ENCODE measurements at places on chromosomes 1 and 21.

DNA sequence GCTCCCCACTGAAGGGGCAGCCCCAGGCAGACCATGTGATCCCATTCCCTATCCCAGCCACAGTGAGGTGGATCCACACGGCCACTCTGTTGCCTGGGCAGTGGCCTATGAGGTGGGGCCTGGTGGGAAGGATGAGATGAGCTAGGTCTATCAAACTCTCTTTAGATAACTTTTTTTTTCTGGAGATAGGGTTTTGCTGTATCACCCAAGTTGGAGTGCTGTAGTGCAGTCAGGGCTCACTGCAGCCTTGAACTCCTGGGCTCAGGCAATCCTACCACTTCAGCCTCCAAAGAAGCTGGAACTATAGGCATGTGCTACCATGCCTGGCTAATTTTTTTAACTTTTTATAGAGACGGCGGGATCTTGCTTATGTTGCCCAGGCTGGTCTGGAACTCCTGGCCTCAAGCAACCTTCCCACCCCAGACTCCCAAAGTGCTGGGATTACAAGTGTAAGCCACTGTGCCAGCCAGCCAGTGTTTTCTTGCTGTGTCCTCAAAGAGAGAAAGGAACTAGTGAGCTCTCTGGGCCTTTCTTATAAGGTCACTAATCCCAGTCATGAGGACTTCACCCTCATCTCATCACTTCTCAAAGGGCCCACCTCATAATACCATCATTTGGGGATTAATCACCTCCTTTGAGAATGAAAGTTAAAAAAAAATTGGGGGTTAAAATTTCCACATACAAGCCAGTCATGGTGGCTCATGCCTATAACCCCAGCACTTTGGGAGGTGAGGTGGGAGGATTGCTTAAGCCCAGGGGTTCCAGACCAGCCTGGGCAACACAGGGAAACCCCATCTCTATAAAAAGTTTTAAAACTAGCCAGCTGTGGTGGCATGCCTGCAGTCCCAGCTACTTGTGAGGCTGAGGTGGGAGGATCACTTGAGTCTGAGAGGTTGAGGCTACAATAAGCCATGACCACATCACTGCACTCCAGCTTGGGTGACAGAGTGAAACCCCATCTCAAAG lies 36.6 kb downstream of the H3-3A start:
- DNase-seq = no peak

DNA sequence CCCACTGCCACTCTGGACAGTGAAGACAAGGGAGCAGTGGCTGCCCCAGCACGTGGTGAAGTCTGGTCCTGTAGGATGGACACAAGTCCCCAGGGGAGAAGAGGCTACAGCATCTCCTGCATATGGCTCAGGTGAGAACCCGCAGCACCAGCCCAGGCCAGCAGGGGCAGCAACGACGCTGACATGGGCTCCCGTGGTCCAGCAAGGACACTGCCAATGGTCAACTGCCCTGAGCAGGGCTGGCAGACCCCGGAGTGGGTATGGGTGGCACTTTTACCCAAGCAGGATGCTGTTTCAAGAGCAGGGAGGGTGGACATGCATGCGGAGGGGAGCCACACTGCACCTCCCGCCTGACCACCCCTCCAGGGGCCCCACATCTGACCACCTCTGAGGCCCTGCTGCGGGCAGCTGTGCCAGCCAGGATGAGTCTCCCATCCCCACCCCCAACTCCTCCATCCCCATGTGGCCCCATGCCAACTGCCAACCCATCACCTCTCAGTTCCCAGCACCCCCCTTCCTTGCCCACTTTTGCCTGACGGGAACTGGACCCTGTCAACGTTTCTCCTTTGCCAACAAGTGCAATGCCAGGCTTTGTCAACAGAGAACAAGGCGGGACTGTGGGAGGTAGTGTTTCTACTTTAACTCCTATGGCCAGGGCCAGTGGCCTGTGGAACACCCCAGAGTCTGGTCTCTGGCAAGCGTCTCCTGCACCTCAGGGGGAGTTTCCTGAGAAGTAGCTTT lies 8.6 kb downstream of the MORN1 start:
- DNase-seq = peak; percentile 78

DNA sequence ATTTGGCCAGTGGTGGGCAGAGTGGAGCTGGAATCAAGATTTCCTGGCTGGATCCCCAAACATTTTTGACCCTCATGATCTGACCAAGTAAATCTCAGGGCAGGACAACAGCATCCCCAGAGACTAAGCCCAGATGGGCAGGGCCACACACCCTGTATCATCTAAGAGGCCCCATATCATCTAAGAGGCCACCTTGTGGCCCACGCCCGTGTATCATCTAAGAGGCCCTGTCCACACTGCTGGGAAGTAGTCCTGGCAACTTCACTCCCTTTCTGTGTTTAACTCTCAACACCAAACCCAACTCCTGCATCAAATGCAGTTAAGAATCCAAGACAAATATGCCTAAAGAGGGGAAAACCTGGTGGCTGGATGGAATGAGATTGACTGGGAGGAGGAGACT lies 81.6 kb upstream of the SSX2IP start:
- no peak for DNase-seq

- DNase-seq = no peak
Observed at GRCh38 chr21:41837756-41838297, 41.3 kb downstream of the PRDM15 start.

DNA sequence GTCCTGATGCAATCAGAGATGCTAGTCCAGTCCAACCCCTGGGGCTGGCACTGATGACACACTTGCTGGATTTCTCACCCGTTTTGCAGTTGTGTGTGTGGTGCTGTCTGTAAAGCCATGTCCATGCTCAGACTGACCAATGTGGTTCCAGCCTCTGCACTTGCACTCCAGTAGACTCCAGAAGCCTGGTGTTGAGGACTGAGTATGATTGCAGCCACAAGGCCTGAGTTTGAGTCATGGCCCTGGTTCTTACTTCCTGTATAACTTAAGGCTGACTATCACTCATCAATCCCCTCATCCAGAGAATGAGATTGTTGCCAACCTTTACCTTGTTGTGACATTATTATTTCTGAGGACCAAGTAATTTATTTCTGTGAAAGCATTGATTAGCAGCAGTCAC lies 34.8 kb upstream of the IKBKE start:
- DNase-seq = no peak

- no peak for DNase-seq
Observed at GRCh38 chr1:230016159-230016558, 50.9 kb upstream of the GALNT2 start.

GRCh38 chr1:43233631-43234030 lies 36.2 kb upstream of the TMEM125 start:
- DNase-seq = no peak

GRCh38 chr1:19033926-19034680 lies 77.6 kb upstream of the IFFO2 start:
- peak; percentile 73 for DNase-seq

DNA sequence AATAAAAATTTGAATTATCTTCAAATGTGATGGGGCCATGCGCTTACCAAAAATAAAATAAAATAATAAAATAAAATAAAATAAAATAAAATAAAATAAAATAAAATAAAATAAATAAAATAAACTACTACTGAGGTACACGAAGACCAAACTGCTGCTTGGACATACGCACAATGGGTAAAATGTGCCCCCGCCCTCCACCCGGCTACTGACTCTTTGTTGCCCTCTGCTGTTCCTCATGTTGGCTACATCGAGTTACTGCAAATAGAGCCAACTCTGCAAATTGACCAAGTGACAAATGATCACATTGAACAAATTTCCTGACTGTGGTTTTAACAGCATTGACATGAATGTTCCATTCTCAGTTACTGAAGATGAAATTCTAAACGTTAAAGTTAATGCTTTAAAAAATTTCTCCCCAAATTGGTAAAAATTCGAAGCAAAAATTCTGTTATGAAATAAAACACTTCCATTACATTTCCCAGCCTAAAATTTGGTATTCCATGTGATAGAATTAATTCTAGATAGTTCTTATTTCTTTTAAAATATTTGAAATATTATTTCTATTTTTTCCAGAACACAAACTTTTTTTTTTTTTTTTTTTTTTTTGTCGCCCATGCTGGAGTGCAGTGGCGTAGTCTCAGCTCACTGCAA lies 18.8 kb upstream of the MAP1LC3C start:
- peak; percentile 52 for DNase-seq

DNA sequence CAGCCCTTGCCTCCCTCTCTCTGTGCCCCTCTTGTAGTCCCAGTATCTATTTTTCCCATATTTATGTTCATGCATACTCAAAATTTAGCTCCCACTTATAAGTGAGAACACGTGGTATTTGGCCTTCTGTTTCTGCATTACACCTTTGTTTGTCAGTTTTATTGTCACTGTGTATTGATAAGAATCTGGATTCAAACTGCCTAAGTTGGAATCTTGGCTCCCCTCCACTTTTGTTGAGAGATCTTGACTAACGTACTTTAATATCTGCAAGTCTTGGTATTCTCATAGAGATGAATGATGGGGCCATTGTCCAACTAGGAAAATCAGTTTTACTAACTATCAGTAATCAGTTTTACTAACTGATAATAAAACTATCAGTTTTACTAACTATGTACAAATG lies 87.8 kb upstream of the PRMT6 start:
- no peak for DNase-seq

- DNase-seq = no peak
Observed at GRCh38 chr1:179337288-179337687, 28.5 kb upstream of the AXDND1 start.

GRCh38 chr1:184075055-184076029 lies 23.8 kb downstream of the TSEN15 start:
- peak; percentile 30 for DNase-seq

- no peak for DNase-seq
Observed at GRCh38 chr1:2126331-2127186, 68.0 kb downstream of the FAAP20 start.

DNA sequence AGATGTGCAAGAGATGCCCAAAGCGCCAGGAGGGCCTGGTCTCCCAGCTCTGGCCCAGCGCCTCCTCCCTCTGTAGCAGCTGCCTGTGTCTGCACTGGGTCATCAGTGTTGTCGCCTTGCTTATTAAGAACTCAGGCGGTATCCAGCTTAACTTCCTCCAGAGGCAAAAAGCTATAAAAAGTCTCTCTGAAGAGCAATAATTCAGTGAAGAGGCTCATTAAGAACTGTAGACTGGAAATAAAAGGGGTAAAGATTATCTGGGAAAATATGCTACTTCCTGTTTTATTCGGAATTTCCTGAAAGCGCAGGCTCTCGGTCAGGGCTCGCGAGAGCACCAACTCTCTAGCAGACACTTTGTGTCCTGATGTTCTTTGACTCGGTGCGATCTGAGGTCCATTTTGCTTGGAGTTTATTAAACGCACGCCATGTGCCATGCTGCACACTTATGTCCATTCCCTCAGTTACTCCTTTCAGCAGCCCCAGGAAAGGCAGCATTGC lies 70.4 kb downstream of the MRPS6 start:
- no peak for DNase-seq

GRCh38 chr1:63817700-63818099 lies 43.9 kb downstream of the ROR1 start:
- no peak for DNase-seq

GRCh38 chr1:3247521-3248121 lies 178.6 kb downstream of the PRDM16 start:
- DNase-seq = no peak

DNA sequence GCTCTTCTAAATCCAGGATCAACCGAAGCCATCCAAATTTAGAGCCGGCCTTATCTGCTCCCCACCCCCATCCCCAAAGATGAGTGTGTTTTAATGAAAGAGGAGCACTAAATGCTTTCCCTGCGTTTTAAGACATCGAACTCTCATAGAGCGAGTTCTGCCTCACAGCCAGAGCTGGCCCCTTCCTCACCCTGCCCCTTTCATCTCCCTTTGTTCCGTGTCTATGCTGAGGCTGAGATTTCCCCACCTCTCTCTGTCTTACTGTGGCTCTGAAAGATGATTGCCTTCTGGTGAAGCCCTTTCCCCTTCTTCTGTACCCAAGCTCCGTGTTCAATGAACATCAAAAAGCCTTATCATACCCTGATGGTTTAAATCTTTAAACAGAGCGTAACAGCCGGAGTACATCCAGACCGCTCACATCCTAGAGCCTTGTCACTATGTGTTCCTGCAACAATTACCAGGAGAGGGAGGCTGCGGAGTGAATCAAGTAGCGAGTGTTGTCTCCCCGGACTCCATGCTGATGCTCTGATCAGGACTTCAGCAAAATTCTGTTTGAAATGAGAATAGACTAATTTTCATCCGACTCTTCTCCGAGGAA lies 110.1 kb downstream of the ZNF326 start:
- DNase-seq = no peak

DNA sequence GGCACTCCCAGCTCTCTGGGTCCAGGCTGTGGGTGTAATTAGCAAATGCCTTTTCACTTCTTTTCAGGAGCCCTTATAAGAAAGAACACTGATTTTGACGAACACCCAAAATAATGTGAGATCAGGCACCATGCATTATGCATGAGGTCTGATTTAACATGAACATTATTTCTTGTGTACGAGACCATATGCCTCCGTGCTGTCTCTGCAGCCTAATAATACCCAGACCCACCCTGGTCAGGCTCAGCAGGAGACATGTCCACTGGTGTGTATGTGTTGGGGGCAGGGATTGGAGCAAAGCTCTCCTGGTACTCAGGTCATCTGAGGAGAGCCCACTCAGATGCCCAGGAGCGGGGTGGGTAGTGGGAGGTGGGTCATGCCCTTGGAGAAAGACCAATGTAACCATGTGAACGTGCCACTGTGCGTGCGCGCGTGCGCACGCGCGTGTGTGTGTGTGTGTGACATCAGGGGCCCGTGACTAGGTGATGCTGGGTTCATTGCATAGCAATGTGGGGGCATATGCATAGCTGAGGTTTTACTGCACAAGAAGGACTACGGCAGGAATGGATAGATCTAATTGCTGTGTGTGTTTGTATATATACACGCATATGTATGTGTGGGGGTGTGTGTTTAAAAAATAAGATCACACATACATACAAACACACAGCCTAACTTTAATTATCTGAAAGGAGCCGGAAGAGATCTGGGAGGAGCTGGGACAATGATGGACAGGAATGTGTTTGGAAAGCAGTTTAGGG lies 7.1 kb downstream of the POU3F1 start:
- DNase-seq = no peak

GRCh38 chr1:178092878-178093493 lies 918 bp upstream of the RASAL2 start:
- peak; percentile 45 for DNase-seq

DNA sequence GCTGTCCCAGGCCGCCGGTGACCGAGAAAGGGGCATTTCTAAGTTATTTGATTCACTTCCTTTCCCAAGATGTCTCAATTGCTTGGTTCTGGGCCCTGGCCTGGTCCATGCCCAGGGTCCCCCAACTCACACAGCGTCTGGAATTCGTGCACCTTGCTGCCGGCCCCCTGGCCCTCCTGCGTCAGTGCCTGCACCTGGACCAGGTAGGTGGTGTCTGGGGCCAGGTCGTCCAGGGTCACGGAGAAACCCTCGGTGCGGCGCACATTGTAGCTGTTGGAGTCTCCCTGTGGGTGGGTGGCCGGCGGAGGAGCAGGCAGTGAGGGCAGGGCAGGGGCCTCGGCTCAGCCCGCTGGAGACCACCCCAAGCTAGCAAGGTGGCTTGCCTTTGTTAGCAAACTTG lies 21.0 kb downstream of the EPHA2 start:
- DNase-seq = no peak

DNA sequence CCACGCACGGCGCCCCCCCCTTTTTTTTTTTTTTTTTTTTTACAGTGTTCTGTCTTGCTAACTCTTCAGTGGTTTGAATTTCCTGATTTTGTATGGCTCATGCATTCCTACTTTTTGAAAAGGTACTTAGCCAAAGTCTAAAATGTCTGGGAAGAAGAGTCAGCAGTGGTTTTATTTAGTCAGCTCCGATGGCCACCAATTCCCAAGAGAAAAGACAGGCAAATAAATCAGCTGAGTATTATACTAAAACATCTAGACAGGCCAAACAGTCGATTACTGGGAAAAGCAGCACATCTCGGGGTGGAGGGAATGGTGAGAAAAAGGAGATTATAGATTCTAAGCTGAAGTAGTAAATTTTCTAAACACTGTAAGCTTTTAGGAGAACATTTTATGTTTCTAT lies 192.5 kb upstream of the ZRANB2 start:
- DNase-seq = no peak
